Gastroesophageal sphincter (tissue), 4 donors: ENCODE measurements at places on chromosomes 3 and 15.

GRCh38 chr3:4574426-4574965, 81.3 kb downstream of the ITPR1 start:
- ATAC-seq = no peak

GRCh38 chr3:28150465-28151206, 90.8 kb upstream of the CMC1 start:
- peak; percentile 51 for ATAC-seq

- peak; percentile 1 for ATAC-seq
Measured at GRCh38 chr3:64686446-64686908, 1.3 kb downstream of the ADAMTS9 start.

DNA sequence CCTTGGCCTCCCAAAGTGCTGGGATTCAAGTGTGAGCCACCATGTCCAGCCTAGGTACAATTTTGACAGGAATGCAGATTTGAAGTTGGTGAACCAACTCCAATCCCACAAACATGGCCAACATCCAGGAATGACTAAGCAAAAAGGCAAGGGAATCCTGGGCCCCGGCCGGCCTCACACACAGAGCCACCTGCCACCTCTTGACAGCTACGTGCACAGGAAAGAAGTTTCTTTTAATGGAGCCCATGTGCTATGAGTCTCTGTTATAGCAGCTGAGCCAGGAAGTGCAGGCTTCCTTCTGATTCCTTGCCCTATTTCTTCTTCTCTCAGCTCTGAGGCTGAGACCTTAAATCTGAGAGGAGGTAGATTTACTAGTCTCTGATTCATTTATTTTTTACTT, 8.8 kb downstream of the TMEM40 start:
- ATAC-seq = peak; percentile 69

DNA sequence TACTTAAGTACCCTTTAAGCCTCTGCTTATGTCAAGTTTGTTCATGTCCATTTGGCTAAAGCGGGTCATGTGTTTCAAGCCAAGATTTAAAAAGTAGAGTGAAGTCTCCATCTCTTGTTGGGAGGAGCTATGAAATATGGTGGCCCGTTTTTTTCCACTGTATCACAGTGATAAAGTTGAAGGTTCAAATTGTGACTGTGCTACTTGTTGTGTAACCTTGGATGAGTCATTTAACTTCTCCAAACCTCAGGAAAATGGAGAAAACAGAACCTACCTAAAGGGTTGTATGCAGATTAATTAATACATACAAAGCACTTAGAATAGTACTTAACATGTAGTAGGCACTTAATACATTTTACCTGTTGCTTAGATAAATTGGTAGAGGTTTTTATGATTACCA, 43.4 kb downstream of the SNAPC5 start:
- no peak for ATAC-seq

GRCh38 chr3:197002701-197003454, 26.7 kb downstream of the MELTF start:
- peak; percentile 93 for ATAC-seq

DNA sequence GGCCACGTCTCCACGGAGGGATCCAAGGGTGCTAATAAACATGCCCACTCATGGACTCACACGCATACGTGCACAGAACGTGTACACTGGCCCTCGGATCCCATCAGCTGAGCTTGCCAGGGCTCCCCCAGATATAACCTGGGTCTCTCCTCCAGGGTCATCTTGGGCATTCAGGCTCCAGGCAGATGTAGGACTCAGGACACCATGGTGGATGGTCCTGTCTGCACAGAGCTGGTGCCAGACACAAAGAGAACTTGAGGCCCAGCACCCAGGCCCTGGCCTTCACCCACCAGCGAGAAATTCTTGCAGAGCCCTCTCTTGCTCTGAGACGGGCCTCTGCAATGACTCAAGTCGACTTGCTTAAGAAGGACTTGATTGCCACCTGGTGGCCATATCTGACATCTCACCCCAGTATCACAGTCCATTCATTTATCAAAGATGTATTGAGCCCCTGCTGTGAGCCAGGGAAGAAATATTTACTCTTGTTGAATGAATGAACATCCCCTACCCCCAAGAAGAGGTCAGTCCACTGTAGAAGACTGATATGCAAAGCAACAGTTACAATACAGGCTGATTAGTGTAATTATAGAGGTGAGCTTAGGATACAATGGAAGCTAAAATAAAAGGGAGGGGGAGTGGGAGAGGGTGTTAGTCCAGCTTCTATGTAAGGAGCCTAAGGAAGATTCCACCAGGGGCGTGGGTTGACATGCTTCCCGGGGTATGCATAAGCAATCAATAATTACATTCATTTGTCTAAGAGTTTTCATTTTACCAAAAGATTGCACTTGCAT, 34.2 kb upstream of the VPS8 start:
- peak; percentile 86 for ATAC-seq

DNA sequence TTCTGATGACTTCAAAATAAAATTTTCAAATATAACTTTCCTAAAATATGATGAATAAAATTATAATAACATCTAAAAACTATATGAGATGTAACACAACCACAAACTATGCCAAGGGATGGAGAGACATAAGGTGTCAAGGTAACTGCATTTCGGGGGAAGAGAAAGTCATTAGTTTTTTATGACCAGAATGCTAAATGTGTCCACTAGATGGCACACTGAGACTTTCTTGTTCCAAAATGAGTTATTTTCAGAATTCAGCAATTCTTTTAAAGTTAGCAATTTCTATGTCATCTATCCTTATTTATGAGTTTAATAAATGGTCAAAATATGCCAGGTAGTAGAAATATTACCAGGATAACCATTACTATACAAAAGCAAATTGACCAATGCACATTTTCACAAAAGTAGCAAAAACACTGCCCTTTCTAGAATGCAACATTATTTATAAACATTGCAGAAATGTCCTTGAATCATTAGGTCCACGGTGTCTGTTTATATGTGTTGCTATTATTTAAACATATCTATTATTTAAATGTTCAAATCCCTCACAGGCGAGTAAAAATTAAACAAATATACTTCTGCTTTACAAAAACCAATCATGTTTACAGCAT, 374.2 kb downstream of the PLCL2 start:
- no peak for ATAC-seq

DNA sequence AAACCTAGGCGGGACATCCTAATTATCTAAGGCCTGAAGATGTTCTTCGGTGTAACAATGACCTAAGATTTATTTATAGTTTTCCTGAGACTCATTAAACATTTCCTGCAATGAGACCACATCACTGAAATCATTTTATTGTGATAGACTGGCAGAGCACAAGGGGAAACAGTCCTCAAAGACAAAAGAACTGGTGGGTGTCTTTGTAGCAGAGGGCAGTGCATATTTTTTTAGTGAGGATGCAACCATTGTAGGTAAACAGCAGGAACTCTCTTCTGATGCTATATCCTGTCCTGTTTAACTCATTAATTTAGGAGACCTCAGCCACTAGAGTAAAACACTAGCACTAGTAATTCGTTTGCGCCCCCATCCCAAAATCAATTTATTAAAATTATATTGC, 100.0 kb downstream of the MAGI1 start:
- no peak for ATAC-seq

DNA sequence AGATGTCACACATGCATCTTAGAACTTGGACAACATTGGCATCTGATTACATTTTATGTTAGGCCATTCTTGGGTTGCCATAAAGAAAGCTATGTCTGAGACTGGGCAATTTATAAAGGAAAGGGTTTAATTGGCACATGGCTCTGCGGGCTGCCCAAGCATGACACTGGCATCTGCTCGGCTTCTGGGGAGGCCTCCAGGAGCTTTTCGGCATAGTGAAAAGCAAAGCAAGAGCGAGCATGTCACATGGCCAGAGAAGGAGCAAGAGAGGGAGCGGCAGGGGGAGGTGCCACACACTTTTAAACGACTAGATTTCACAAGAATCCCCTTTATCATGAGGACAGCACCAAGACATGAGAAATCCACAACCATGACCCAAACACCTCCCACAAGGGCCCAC, 11.3 kb downstream of the RYR3 start:
- ATAC-seq = no peak

DNA sequence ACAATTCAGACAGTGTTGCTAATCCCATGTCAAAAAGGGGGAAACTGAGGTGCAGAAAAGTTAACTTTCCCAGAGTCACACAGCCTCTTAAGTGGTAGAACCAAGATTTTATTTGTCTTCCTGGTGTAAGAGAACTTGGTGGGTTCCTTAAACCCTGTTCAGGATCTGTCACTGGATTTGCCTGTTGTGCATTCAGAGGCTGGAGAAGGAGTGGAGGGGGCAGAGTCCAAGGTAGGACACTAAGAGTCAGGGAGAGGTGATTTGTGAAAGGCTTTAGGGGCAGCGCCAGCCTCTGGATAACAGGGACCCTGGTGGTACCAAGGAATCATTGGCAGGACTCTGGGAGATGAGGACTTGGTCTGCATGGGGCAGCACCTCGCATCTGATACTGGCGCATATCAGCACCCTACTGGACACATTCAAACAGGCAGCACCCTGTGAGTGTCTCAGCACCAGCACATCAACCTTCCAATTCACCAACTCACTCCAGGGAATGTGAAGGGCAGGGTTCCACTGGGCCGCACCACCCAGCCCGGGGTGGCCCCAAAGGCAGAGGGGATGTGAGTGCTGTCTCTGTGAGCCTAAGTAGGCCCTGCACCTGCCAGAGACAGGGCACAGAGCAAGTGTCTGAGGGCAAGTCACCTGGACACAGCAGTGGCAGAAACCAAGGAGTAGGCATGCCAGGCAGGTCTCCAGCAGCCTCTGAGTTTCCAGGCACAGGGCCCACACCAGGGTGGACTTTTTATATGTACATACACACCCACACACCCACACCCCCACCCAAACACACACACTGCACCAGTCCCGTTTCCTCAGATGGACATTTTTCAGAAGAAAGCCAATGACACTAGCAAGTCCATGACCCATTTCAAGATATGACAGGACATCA, 71.6 kb downstream of the LIPC start:
- no peak for ATAC-seq

GRCh38 chr15:55770261-55770660, 27.3 kb upstream of the PRTG start:
- no peak for ATAC-seq

DNA sequence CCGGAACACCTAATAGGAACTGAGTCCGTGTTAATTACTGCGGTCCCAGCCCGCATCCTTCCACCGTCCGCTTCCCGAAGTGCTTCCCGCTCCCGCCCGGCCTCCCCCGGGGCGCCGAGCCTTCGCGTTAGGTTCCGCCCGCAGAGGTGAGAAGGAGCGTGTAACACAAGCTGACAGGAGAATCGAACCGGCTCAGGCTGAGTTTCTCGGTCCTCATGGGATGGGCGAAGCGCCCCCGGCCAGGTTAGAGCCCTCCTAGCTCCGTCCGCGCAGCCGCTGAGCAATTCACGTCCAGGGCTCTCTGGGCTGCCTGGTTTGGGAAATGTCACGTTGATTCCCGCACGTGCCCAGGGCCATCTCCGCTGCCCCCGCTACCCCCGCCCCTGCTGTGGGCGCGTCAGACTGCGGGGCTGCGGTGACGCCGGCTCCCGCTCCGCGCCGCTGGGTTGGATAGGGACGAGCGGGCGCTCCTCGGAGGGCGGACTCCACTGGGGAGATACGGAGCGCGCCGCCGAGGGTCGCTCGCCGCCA, 954 bp downstream of the CLDN11 start:
- peak; percentile 37 for ATAC-seq

DNA sequence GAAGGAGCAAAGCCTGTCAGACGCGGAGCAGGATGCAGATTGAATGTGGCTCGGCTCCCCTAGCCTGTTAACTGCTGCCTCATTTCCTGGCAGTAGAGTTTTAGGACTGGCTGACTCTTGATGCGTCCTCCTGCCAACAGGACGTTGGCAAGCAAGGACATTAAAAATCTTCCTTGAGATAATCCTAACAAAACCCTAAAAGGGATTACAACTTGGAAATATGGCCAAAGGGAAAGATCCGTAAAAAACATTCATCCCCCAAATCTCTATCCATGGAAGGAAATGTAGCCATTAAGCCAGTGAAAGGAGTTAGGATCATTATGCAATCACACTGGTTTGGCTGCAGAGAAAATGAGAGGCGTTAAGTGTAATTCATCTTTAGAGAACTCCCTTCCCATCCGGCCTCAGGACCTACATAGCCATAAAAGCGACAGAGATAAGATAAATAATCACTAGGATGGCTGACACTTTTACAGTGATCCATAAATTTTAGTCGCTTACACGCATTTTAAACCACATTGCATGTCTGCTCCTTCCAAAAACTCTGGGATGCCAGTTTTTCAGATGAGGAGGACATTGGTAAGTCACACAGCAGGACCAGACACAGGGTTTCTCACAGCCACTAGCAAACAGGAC, 44.5 kb upstream of the C3orf80 start:
- no peak for ATAC-seq

DNA sequence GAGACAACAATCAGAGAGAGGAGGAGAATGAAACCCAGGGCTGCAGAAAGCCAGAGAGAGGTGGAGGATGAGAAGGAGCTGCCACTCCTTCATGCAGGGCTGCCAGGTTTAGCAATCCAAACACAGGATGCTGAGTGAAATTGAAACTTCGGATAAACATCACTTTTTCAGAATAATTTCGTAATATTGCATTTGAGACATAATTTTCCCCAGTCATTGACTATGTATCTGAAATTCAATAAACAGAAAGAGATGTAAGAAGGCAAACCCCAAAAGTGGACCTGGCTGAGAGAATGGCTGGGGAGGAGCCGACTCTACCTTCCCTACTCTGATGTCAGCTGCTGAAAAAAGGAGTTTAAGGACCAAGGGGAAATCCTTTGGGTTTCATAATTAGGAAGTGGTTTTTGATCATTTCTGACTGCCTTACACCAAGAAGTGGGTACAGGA, 33.8 kb downstream of the SLC9A9 start:
- ATAC-seq = peak; percentile 69

- ATAC-seq = no peak
Measured at GRCh38 chr3:177050501-177051237, 146.6 kb downstream of the TBL1XR1 start.

- ATAC-seq = no peak
Measured at GRCh38 chr15:31214158-31214863, 112.3 kb upstream of the KLF13 start.

GRCh38 chr15:48565560-48566482, 79.7 kb downstream of the FBN1 start:
- ATAC-seq = peak; percentile 74

DNA sequence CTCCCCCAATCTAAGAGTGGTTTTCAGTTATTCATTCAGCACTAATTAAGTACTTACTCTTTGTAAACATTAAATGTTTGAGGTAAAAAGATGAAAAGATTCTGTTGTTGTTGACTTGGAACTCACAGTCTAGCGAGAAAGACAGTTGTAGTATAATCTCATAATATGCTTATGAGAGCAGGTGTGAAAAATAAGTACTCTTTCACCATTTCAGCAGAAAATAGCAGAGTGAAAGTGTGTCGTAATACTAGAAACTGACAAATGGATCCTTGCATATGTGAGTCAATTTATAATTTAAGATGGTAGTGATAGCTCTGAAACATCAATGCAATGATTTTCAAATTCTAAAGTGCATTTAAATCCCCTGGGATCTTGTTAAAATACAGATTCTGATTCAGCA, 618.8 kb upstream of the CCDC54 start:
- no peak for ATAC-seq
